ENCODE measurements at places on chromosomes 3 and 15.

GRCh38 chr3:169295912-169296570 lies 367.5 kb downstream of the MECOM start:
- DNase-seq: no peak

- no peak for DNase-seq
These were observed 9.8 kb downstream of the CLCN2 start for GRCh38 chr3:184351511-184352148.

DNA sequence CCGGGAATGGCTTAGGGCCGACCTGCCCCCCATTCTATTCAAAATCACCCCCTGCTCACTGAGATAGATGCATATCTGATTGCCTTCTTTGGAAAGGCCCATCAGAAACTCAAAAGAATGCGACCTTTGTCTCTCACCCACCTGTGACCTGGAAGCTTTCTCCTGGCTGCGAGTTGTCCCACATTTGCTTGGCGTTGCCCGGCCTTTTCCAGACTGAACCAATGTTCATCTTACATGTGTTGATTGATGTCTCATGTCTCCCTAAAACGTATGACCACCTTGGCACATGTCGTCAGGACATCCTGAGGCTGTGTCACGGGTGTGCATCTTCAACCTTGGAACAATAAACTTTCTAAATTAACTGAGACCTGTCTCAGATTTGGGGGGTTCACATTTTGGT lies 3.4 kb upstream of the MUC20 start:
- DNase-seq: no peak

DNA sequence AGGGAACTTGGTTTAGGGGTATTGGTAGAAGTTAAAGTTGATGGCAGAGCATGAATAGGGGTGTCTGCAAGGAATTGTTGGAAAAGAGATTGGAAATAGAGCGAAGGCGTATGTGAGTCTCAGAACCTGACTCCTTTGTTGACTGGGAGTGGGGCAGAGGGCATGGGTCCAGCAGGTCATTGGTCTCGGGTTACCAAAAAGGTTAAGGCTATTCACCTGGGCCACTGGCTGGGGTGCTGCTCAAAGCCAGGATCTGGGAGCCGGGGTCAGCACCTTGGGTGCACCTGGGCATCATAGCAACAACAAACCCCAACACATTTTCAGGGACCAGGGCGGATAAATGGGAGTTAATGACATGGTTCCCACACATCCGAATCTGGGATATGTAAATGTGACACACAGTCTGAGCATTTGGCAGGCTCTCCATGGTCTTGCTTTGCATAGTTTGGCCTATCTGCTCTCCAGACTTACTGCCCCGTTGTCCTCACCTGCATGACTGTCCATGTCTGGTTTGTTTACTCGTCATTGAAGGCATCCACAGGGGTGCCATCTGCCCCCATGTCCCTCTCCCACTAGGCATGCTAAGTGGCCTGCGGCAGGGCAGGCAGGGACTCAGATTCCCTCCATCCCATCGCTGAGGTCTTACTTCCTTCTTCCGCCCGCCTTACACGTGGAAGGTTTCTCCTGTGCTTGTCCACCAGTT lies 10.1 kb downstream of the KLF13 start:
- DNase-seq: no peak

- no peak for DNase-seq
These were observed 29.2 kb downstream of the PDHB start for GRCh38 chr3:58404396-58404795.

GRCh38 chr3:165259541-165260193 lies 63.5 kb upstream of the SLITRK3 start:
- no peak for DNase-seq

DNA sequence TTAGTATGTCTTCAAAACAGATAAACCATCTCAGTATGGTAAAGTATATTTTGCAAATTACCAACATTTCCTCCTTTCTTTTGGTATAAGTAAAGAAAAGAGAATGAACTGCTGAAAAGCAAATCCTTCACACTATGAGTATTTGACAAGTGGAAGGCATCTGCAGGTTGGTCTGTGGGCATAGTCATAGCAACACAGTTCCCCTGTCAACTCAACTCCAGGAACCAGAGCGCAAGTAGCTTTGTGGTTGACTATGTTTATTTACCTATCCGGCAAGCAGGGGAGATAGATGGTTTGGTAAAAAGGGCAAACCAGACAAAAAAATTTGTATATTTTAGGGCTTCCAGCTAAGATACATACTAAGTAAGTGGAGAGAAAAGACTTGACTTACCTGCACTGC lies 88.3 kb upstream of the PPIB start:
- DNase-seq: no peak

DNA sequence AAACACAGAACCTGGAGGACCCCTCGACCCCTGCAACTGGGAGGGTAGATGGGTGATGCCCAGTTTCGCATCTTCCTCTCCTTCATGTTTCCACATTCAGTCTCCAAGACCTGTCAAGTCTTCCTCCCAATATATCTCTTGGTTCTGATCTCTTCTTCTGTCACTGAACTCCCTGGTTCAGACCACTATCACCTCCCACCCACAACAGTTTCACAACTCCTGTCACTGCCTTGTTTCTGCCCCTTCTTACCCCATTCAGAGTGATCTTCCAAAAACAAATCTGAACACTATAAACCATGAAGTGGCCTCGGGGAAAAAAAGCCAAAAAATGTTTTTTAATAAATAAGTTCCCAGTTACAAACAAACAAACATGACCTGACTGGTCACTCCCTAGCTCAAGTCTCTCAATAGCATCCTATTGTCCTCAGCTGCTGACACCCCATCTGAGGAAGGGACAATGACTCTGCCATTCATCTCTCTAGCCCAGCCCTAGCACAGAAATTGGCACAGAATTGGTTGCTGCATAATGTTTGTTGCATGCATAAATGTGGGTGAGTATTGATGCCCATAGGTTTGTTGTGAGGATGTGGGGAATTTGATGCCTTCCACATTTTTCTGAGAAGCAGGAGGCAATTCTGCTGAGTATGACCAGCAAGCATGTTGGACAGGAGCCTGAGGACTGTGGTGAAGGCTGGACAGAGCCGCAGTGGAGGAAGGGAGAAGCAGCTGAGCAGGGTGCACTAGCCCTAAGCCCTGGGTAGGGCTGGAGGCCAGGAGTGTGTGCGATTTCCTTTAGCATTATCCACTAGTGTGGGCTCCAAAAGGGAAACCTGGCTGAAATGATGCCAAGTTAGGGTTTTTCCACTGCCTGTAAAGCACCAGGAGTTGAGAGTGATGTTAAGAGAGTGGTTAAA lies 12.2 kb upstream of the XYLB start:
- no peak for DNase-seq

DNA sequence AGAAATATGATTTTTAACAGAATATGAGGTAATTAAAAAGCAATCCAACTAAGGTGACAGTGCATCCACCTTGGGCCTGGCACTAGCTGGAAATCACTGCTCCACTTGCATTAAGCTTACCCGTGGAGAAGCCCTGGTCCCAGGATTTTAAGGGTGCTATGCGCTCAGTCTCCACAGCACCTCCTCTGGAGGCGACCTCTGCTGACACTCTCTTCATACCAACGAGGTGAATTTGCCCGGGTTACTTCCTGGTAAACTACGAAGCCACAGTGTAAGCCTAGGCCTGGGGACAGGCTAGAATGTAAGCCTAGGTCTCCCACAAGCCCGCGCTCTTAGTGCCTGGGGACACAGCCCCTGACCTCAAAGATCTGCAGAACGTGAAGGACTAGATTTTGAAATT lies 793 bp downstream of the APOD start:
- DNase-seq: no peak

- no peak for DNase-seq
These were observed 185.3 kb downstream of the FNDC3B start for GRCh38 chr3:172224560-172225214.

DNA sequence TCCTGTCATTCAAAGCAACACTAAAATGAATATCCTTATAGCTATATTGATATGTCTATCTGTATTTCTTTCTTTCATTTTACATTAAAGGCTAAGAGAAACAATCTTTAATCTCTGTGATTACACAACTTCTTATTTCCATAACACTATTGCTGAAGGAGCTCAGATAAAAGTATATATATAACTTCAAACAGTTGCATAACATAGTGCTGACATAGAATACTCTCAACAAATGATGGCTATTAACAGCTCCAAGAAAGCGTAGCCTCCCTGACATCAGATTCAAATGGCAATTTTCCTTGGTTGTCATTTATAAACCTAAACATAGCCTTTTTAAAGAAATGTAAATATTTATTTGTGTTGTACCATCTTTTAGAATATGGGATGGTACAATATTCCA lies 116.6 kb upstream of the PTPRG start:
- DNase-seq: no peak

GRCh38 chr15:65207280-65207840 lies 3.9 kb downstream of the CILP start:
- DNase-seq: no peak

- DNase-seq: no peak
These were observed 21.6 kb downstream of the SPTBN5 start for GRCh38 chr15:41872166-41872747.

DNA sequence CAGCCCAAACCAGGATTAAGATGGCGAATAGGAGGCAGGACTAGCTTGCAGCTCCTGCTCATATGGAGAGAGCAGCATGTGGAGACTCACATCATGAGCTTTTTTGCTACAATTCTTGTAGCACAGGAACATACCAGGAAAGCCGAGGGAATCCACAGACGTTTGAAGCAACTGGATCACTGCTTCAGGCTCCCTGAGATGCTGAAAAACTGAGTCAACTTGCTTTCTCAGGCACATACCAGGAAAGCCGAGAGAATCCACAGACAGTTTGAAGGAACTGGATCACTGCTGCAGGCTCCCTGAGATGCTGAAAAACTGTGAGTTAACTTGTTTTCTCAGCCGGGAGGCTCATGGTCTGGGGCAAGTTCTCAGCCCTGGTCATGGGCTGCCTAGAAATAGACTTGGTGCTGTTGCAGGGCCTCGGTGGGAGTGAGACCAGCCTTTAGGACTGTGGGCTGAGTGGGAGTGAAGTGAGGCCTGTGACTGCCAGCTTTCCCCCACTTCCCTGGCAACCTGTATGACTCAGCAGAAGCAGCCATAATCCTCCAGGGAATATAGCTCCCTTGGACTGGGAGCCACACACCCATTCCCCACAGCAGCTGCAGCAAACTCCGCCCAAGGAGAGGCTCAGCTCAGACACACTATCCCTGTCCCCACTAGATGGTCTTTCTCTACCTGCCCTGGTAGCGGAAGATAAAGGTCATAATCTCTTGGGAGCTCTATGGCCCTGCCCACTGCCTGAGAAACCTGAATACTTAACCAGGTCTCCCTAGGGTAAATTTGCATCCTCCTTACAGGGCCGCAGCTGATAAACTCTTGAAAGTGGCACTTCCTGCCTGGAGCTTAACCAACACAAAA lies 51.9 kb upstream of the PFN2 start:
- DNase-seq: no peak
